CD4-positive, alpha-beta T cell treated with Interleukin-17A for 1 hour (primary cell): ENCODE measurements at places on chromosomes 2 and 18.

GRCh38 chr2:207126724-207127308, 38.9 kb downstream of the KLF7 start:
- no peak for DNase-seq

DNA sequence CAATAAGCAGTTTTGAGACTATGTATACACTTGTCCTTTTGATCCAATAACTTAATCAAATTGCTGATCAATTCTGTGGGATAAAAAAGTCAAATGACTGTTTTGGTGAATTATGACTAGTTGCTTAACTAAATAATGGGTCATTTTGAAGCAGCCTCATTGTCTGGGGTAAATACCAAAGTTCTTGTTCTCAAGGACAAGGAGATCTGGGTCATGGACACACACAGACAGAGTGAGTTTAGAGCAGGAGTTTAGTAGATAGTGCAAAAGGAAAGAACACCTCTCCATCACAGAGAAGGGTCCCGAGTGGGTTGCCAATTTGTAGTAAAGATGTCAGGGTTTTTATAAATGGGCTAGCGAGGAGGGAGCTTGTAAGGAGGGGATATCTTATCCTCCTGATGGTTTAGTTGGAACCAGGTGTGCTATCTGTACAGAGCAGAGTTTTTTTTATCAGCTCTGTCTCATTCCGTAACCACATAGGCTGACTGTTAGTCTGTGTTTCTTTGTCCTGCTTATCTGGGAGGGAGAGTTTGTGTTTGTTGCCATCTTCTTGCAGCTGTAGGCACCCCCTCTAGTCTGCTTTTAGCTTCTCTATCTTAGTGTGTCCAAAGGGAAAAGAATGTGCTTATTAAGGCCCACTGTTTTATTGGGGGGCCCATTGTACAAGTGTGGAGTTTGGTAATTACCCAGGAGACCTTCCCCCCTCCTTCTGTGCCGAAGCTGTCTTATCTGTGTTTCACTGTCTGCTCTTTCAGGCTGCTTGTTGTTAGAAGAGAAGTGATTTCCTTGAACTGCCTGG, 48.7 kb upstream of the C1GALT1C1L start:
- no peak for DNase-seq

- DNase-seq, result no peak
Measured at GRCh38 chr2:98886066-98886554, 49.9 kb downstream of the CRACDL start.

DNA sequence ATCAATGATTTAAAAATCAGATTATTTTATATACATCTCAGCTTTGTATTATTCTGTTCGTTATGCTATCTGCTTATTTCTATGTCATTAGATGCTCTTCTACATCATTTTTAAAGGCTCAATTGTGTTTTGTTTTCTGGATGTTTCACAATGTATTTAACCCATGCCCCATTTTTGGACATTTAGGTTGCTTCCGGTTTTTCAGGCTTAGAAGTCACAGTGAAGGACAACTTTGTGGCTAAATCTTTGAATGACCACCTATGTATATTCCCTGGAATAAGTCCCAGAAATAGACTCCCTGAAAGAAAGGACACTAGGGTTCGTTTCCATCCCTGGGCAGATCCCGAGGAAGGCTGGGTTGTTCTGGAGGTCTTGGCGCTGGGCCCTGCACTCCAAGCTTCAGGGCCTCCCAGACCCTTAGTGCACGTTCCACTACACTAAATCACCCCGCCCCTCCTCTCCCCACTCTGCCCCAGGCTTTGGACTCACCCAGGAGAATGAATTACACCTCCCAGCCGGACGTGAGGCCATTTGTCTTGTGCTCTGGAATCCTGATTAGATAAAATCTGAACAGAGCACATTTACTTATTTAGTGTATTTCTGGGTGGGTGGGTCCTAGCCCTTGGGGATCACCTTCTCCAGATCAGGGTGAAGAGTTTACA, 188.2 kb downstream of the ZFP36L2 start:
- no peak for DNase-seq

DNA sequence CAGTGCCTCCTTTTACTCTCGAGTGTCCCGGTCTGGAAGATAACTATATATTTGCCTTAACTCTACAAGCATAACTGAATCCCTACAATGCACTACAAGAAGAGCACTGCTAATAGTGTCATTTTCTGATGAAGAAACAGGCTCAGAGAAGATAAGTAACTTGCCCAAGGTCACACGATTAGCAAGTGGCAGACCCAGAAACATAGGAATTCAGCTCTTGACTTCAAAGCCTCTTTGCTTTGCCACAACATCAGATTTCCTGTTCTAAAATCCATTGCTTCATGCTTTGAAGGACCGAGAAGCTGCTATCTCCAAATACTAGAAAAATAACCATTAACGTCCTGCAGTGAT, 65.6 kb downstream of the HS1BP3 start:
- DNase-seq, result no peak

DNA sequence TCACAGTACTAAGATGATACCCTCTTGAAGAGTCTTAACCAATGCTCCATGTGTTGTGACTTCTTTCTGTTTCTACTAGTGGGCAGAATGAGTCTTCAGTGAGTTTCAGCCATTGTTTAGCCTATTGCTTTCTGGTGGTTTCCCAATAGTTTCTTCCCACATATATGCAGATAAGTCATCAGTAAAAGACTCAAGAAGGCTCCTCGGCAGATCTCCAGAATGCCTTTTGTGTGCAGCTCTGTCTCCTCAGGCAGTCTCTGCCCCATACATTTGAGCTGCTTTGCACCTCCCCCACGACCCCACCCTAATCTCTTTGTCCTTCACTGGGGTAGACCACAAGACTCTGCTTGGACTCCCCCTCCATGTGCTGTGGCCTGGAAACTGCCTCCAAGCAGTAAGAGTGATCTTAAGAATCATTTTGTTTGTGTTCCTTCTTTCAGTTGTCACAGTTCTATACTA, 71.6 kb upstream of the CHRNA1 start:
- DNase-seq, result no peak

- no peak for DNase-seq
Measured at GRCh38 chr2:28644760-28645159, 106.9 kb upstream of the PPP1CB start.

DNA sequence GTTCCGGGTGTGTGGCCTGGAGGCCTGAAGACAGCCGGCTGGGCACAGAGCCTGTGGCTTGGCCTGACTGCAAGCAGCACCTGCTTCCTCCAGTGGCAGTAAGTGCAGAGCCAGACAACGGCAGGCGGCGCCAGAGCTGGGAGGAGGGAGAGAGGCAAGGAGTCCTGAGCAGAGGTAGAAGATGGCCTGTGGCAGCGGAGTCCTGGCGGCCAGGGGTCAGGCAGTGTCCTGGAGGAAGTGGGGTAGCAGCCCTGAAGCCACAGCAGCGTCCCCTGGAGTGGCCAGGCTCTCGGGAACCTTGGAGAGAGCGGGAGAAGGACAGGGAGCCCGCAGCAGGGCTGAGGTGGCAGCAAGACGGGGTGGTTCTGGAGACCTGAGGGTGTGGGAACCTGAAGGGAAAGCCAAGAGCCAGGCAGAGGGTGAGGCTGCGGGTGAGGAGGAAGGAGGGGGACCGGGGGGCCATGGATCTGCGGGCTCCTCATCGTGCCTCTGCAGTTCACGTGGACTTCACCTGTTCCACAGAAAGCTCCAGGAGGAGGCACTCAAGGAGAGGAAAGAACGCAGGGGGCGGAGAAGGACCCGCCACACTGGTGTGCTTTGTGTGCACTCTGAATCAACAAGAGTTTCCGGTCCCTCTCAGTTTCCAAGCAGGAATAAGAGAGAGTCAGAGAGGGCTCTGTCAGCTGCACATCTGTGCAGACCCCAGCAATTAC, 85.9 kb downstream of the USP40 start:
- no peak for DNase-seq

- no peak for DNase-seq
Measured at GRCh38 chr2:120958623-120959366, 223.1 kb downstream of the GLI2 start.

DNA sequence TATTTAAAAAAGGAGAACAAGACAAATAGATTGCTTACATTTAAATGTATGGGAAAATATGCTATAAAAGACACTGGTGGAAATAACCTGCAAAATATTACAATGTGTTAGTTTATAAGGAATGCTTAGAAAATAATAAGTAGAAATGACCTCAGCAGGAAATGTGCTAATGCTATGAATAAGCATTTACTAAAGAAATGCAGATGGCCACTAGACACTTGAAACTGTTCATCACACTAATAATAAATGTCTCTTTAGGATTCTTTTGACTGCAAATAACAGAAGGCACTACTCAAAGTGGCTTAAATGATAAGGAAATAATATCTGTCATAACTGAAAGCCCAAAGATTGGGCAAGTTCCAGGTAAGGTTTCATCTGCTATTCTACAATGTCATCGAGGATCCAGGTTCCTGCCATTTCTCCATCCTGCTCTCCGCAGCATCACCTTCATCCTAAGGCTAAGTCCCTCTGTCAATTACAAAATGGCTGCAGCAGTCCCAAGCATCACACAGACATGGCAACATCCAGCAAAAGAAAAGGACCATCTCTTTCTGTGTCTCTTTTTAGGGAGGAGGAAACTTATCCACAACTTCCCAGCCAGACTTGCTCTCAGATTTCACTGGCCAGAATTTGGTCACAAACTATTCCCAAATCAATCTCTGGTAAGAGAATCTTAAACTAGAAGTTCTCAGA, 21.9 kb downstream of the METTL8 start:
- DNase-seq, result no peak

DNA sequence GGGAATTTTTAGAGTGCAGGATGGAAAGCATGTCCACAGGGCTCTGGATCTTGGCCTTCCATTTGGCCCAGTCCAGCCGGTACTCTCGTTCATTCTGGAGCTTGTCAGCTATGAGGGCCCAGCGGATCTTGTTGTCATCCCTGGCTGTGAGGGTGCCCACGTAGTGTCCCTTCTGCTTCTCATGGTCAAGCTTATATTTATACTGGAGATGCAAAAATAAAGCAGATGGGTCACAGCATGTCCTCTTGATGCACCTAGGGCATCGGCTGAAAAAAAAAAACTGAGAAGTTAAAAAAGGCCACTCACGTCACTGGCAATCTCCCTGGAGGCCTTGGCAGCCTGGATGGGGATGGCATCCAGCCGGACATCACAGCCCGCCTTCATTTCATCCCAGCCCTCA, 160.5 kb downstream of the RIF1 start:
- no peak for DNase-seq
